ENCODE measurements at places on chromosomes 5 and 9.
A peak's percentile ranks its signal among the peaks of the same experiment; 100 is the strongest.

- no peak for DNase-seq
Measured at GRCh38 chr5:163869581-163869980, 364.2 kb downstream of the MAT2B start.

GRCh38 chr5:9374025-9374424 is 171.8 kb downstream of the SEMA5A start:
- DNase-seq = no peak

GRCh38 chr5:129041196-129041881 is 53.2 kb upstream of the ISOC1 start:
- DNase-seq = no peak

DNA sequence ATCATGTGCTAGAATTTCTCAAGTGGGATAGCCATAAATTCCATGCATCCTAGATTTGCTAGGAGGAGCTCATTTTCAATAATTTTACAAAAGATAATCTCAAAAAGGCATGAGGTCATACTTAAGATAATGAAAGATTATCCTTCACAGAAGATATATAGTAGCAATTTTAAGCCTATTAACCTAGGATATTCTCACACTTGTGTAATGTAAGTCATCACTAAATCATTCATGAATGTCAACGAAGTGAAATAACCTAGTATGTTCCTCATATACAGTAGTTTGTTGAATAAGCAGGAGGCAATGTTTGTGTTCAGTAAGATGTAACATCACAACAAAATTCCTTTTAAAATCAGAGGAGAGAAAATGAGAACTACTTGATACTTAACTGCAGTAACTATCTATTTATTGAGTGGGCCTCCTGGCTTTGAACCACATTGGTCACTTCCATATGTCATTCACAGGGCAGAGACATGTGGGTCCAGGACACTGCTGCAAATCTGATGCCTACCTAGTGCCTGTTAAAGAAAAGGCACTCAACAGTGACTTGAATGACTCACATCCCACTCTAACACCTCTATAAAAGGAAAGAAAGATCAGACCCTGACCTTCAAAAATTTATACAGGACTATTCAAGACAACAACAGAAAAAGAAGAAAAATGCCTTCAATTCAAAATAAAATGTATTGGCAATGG is 8.2 kb downstream of the LIFR start:
- DNase-seq = no peak

- no peak for DNase-seq
Measured at GRCh38 chr5:104785097-104785496, 1222.5 kb upstream of the NUDT12 start.

DNA sequence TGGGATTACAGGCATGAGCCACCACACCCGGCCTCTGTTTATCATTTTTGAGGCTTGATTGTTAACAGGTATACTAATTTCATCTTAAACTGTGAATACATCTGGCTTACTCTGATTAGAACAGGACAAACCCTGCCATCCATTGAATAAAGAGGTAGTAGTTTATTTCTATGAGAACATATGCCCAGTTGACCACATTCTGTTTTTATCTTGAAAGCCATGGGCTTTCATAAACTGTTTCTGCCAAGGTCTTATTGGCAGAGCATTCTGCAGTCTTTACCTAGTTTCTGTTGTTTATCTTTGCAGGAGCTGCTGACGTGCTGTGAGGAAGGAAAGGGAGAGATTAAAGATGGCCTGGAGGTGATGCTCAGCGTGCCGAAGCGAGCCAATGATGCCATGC is 184.9 kb upstream of the OTULINL start:
- DNase-seq = no peak

DNA sequence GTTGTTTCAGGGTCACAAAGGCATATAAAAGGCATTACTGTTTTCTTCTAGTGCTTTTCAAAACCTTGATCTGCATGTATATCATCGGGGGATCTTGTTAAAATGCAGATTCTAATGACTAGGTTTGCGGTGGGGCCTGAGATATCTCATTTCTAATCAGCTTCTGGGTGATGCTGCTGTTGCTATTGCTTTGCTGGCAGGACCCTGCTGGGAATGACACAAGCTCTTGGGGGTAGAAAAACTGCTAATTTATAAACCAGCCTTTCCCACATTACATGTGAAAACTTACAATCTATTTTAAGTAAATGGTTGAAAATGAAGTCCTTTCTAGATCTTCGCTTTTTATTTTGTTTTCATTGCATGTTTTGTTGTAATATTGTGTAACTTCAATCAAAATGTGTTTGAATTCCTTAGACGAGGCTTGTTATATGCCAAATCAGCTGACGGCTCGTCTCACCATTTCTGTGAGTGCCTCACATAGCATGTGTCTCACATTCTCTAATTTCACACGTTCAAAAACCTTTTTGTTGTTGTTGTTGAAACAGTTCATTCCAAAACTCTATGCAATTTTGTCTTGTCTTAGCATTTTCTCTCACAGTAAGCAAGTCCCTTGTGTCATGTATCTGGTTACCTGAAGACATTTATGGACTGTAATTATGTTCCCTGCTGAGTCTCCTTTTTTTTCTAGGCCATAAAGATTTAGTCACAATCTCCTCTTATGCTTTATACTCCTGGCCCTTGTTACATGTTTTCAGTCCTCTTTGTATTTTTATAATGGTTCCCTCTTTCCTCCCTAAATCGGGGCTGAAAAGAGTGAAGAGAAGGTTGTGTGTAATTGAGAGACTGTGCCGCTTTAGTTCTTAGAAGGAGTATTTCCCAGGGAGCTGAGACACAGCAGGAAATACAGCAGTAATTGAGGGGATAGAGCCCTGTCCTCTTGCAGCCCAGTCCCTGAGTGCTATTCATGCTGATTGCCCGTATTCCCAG is 521.0 kb upstream of the SEMA6A start:
- DNase-seq = no peak

DNA sequence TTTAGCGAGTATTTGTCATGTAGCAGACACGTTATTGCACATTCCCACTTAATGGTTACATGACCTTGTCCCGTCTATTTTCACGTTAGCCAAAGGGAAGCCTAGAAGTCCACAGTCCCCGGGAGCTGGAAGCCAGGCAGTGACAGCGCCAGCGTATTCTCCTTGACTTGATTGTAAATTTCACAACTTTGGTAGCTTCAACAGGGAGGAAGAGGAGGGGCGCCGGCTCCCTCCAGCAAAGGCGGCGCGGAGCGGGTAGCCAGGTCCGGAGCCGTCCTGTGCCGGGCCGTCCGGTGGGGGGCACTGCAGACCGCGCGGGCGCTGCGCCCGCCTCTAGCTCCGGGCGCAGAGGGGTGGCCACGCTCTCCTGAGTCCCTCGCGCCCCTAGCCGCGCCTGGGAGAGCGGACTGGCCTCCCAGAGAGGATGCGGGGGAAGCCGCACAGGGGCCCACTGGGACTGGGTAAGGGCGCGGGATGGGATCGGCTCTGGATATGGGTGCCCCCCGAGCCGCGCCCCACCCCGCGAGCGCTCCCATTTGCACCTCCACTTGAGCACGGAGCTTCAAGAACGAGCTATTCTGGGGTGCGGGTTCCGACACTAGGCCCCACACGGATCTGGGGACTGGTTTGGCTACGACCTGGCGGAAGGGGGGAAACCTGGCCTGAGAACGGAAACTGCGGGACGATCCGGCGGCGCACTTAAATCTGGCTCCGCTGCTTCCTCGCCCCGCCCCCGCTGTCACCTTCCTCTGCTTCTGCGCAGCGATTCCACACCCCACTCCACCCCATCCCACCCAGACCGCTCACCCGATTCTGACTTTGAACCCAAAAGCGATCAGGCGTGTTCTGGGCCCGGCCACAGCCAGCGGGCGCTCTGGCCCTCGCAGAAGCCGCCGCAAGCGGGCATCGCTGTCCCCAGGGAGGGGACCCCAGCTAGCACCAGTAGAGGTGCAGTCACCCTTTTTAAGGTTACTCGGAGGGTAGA is 23.8 kb downstream of the KLF4 start:
- peak; percentile 50 for DNase-seq

DNA sequence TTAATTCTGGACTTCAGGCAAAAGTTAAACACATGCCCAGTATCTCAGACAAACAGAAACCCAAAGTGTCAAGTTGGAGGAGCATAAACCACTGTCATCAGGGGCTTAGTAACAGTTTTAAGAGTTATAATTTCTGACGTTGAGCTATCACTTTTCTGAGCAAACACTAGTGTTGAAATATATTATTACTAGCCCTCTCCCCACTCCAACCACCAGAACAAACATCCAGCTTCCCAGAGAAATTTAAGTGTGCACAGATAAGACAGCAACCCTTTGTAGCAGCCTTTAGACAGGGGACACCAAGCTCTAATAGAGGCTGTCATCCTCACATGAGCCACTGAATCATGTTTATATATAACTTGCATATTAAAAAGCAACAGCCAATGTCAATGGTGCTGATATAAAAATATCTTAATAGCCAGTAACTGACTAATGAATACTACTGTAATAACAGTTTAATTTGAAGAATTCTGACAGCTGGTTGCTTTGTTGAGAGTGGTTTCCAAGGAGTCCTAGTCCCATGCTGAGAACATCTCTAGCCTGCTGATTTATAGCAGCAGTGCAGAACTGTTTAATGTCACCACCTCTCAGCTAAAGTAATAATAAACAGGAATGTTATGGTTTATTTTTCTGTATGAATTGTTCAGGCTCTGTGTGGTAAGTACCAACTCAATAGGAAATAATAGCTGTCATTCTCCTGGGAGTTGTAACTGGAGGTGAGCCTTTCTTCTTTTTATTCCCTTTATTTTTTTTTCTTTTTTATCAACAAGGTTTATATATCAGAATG is 528.7 kb upstream of the ZNF608 start:
- no peak for DNase-seq

GRCh38 chr9:104300124-104300523 is 203.9 kb upstream of the OR13F1 start:
- no peak for DNase-seq

GRCh38 chr9:81461196-81461595 is 228.2 kb downstream of the TLE1 start:
- no peak for DNase-seq

GRCh38 chr9:33307067-33307466 is 16.8 kb downstream of the NFX1 start:
- no peak for DNase-seq

DNA sequence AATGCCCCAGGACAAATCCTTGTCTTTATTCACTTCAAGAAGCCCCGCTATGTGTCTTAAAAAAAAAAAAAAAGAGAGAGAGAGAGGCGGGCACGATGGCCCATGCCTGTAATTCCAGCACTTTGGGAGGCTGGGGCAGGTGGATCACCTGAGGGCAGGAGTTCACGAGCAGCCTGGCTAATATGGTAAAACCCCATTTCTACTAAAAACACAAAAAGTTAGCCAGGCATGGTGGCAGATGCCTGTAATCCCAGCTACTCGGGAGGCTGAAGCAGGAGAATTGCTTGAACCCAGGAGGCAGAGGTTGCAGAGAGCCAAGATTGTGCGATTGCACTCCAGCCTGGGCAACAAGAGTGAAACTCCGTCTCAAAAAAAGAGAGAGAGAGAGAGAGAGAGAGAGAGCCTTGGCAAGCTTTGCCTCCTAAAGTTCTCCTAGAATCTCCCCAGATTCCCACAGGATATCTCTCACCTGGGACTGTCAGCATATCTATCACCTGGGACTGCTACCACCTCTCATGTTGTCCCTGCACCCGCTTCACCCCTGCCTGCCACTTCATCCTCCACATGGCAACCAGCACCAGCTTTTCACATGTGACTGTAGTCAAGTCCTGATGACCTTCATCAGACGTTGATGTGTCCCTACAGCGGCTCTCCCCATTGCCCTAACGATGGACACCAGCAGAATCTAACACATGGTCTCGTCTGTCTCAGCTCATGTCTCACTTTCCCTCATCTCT is 5.8 kb downstream of the ITK start:
- peak; percentile 56 for DNase-seq

GRCh38 chr5:78611126-78611605 is 37.4 kb downstream of the LHFPL2 start:
- DNase-seq = no peak

DNA sequence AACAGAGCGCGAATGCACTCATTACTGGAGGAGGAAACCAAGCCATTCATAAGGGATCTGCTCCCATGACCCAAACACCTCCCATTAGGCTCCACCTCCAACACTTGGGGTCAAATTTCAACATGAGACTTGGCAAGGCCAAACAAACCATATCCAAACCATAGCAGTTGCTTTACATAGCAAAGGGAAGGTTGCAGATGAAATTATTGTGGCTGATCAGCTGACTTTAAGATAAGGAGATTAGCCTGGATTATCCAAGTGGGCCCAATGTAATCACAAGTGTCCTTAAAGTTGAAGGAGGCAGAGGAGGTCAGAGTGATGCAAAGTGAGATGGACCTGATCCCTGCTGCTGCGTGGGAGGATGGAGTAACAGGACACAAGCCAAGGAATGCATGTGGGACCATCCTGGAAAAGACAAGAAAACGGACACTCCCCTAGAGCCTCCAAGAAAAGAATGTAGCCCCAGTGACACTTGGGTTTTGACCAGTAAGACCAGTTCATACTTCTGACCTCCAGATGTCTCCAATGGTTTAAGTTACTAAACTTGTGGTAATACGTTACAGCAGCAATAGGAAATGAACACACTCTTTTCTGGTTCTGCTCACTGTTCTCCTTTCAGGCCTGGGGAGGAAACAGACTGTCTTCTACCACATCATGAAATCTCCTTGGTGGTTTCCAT is 167.3 kb downstream of the GNAQ start:
- DNase-seq = no peak

GRCh38 chr5:115775999-115776398 is 40.5 kb downstream of the CDO1 start:
- DNase-seq = no peak

- no peak for DNase-seq
Measured at GRCh38 chr5:169810524-169810923, 169.8 kb downstream of the INSYN2B start.

DNA sequence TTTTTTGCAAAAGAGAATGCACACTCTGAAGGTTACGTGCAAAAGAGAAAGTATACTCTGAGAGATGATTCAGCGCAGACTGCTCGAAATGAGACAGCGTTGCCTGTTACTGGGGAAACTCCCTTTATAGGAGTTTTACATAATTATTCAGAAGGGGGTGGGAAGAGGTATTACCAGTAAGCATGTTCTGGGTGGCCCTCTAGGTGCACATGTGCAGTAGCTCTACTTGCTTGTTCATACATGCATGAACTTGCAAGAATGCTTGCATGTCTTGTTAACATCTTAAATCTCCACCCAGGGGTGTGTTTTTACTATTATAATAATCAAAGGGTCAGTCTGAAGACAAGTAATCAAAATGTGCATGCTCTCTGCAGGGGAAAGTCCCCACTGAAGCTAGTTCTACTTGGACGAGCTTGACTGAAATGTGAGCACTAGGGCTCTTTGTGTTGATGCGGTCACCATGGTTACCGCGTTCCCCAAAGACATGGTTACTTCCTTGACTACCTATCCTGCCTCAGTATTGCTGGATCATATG is 75.5 kb downstream of the SGCD start:
- DNase-seq = peak; percentile 88

All from activated CD4-positive, alpha-beta T cell treated with anti-CD3 and anti-CD28 coated beads, Interleukin-10, Interleukin-2, amounts not matched to agents 100 ng/mL and 50 ng/mL, durations not matched to agents 16 hours and 8 hours (primary cell).